KBM-7 (cell line): ENCODE measurements at places on chromosomes 4 and X.

DNA sequence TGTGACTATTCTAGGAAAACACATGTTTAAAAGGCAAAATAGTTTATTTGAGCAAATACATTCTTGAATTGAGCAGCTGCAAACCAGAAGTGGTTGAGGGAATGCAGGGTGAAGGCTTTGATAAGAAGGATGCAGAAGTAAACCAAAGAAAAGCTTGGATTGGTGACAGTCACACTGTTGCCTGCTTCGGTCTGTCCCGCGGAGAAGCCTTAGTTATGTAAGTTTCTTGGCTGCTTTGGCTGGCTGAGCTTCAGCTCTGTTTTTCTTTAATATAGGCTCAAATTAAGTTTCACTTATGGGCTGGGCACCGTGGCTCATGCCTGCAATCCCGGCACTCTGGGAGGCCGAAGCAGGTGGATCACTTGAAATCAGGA, 67.6 kb downstream of the FAM53A start:
- DNase-seq, result no peak

DNA sequence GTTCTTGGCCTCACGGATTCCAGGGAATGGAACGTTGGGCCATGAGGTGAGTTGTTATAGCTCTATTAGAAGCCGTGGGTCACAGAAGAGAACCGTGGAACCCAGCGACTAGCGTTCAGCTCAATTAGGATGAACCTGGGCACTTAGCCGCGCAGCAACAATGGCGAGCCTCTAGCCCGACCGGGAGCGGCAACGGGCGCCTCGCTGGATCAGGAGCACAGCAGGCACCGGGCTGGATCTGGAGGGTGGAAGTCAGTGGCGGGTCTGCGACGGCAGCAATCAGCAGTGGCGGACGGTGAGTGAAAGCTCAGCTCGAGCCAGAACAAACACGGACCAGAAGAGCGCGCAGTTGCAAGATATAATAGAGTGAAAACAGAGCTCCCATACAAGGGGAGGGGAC, 34.2 kb downstream of the AGA start:
- DNase-seq, result no peak

DNA sequence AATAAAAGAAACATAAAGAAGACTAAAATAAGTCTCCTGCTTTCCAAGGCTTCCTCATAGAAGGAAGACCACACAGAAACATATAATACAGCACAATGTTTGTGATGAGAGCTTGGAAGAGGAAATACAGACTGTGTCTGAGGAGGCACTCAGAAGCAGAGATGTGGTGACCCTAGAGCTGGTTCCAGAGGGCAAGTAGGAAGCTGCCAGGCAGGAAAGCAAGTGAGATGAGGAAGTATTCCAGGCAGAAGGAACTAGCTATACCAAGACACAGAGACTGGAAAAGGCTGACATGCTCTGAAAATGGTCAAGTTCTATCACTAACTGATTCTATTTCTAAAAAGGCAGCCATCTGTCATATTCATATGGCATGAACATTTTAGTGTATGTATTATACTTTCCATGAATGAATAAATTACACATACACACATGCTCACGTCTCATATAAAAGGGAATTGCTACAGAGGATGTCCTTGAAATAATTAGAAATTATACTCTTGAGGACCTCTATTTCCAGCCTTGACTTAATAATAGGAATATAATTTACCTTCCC, 16.6 kb upstream of the HSFX2 start:
- DNase-seq, result no peak

GRCh38 chrX:135112096-135112729, 8.1 kb downstream of the ETDB start:
- peak; percentile 64 for DNase-seq

DNA sequence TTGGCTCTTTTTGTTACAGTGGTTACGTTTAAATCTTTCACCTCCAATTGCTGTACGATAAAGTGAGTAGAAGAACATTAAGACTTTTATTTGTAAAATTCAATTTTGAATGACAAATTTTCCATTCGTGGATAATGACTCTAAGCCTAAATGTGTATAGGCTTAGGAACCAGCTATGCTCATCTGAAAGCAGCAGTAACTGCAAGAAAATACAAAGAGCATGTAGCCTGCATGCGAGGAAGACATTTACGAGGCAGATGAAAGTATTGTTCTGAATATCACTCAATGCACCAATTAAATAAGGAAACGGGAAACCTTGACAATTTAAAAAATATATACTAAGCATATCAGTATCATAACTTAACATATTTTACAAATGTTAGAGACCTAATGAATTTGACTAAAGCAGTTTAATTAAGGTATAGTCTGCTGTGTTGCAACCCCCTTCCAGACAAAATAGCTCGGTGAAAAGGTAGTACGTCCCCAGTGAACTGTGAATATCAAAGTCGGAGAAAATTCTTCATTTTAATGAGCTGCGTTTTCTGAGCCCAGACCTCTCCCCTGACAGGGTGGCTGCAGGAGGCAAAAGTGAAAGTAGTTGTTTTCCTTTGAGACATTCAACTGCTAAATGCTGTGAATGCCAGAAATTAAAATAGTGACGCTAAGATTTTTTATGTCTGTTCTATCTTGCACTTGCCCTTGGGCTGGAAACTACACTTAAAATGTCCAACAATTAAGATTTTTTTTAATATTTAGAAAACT, 1236.5 kb upstream of the TENM3 start:
- DNase-seq, result no peak

- no peak for DNase-seq
Measured at GRCh38 chrX:103495786-103496185, 23.5 kb downstream of the RAB40A start.

GRCh38 chrX:50768801-50769200, 45.2 kb downstream of the SHROOM4 start:
- no peak for DNase-seq

GRCh38 chr4:151173871-151174270, 74.4 kb downstream of the RPS3A start:
- no peak for DNase-seq

DNA sequence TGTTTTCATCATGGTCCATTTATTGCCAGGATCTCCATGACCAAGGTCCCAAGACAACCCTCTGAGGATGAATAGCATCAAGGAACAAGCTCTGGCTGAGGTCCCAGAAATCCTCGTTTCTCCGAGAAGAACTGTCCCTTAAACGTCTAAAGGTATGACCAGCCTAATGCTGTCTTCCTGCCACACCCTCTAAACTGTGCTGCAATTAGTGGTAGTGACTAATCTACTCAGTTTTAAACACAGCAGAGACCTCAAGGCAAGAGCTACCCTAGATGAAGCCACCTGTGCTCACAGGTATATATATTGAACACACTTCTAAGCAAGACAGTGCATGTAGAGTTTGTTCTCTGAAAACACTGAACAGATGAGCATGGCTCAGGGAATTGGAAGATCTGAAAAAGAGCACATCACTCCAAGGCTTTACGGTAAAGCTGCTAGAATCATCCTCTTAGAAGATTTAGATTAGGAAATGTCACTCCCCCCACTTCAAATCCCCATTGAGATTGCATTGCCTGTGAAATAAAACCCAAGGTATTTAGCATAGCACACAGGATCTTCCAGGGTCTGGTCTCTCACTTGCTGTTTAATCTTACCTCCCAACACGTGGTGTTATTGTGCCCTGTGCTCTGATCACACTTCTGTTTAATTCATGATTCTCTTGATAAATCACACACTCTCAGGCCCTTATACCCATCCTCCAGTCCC, 173.9 kb upstream of the VCX3A start:
- DNase-seq, result no peak
